Hypothalamus (tissue), 51 donors: ENCODE measurements at places on chromosomes 1 and 21.

GRCh38 chr21:27379354-27379753, 412.5 kb upstream of the ADAMTS5 start:
- no peak for DNase-seq

GRCh38 chr21:29550205-29550604, 251.5 kb downstream of the BACH1 start:
- no peak for DNase-seq

DNA sequence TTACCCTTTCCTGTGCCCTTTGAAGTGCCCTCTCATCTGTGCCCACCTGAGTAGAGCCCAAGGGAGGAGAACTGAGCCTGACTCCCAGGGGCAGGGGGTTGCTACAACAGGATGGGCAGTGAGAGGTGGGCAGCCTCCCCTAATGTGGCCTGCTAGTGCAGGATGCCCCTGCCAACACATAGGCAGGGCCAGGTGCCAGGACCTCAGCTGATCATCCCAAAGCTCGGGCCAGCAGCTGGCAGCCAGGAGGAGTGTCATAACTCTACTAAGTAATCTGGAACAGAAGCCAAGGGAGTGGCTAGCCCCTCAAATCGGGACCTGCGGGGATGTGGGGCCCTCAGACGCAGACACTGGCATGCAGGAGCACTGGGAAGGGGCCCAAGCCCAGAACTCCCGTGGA, 208.8 kb upstream of the RAB4A start:
- DNase-seq: no peak

- no peak for DNase-seq
Measured at GRCh38 chr1:236222632-236223031, 59.1 kb downstream of the ERO1B start.

DNA sequence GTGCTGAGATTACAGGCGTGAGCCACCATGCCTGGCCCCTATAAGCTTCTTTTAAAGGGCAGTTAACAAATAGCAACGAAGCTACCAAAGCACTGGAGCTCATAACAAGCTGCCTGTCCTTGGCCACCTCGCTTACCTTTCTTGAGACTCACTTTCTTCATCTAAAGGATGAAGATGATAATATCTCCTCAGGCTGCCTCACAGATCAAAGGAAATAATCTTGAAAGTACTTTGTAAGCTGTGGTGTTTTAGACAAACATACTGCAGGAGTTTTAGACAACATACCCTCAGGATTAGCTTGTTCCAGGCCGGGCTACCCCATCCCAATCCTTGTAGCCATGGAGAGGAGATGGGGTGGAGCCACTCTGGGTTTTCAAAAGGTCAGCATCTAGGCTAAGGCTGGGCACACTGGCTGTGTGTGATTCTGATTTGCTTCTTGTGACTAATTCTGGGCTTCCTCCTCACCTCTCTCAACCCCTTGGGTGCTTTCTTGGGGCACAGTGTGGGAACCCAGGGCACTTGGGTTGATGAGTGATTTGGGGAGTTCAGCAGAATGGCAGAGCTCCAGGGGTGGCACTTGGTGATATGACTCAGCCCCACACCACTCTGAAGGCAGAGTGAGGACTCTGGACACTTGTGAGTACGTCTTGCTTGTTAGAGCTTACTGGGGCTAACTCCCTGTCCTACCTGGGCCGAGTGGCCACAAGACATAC, 5.2 kb downstream of the GPR25 start:
- DNase-seq: no peak

DNA sequence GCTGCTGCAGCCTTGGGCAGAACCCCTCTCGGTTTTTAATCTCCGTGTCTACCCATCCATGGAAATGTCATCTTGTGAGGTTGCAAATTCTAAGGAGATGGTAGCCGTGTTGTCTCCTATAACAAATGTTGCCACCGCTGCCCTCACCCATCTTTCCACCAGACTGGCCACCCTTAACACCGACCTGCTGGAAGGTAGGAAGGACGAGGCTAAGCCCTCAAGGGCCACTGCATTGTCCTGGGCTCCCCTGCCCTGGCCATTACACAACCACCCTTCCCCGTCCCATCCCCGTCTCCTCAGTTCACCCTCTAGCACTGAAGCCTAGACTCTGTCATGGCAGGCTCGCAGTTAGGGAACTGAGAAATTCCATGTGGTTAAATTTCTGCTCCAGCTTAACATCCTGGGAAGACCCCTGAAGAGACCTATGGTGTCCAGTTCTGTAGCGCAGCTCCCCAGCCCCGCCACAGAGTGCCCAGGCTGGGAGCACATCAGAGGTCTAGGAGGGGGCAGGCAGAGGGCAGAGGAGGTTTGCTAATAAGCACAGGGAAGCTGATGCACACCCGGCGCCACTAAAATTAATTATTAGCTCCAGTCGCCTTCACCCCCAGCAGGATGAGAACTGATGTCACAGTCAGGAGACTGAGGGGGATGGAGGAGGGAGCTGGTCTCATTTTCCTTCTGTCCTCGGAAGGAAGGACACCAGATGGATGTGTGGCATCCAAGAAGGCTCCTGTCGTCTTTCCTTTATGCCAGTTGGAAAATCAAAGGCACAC, 38.3 kb downstream of the STUM start:
- no peak for DNase-seq

GRCh38 chr1:1629430-1630190, 2.4 kb upstream of the MMP23B start:
- DNase-seq: no peak

DNA sequence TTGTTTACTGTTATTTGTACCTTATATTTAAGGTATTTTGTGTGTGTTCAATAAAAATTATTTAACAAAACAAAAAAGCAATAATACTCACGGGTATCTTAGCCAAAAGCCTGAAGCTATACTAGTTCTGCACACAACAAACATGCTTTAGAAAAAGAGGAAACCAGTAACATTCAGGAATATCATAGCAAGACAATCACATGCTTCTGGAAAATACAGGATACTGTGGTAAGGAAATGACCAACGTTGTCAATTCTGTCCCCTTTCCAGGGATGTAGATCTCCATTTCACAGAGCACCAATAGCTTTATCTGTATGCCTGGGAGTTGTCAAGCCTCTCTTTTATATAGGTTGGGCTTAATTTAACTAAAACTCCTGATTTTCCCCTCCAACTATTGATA, 288.4 kb downstream of the SMYD3 start:
- no peak for DNase-seq

DNA sequence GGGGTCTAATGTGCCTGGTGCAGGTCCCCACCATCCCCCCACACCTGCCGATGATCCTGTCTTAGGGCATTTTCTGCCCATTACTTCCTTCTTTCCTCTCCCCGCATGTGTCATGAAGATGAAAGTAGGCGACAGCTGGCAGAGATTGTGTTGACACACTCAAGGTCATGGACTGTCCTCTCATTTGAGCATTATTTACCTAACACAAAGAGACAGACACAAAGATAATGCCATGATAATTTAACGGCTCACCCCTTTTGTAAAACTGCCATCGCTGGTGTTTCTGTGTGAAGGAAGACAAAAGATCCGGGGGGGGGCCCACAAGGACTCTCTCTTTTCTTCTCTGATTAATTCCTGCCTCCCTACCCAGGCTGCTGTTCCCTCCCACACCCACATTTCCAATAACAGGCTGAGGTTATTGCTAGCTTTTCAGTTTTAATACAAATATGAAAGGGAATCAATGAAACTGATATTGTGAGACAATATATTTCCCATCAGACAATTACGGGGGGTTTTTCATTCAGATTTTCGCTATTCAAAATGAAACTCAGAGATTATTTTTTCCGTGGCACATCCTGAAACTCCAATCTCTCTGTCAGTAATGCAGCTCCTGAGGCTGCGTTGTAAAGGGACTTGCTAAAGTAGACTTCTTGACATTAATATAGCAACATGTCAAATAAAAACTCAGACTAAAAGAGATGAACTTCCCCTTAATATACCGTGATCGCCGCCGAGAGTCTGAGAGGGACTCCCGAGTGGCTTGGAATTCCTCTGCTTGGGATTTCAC, 561.1 kb downstream of the NPHP4 start:
- no peak for DNase-seq

- no peak for DNase-seq
Measured at GRCh38 chr1:66364578-66365391, 169.2 kb upstream of the SGIP1 start.

- no peak for DNase-seq
Measured at GRCh38 chr1:204426035-204426436, 14.4 kb upstream of the PPP1R15B start.

DNA sequence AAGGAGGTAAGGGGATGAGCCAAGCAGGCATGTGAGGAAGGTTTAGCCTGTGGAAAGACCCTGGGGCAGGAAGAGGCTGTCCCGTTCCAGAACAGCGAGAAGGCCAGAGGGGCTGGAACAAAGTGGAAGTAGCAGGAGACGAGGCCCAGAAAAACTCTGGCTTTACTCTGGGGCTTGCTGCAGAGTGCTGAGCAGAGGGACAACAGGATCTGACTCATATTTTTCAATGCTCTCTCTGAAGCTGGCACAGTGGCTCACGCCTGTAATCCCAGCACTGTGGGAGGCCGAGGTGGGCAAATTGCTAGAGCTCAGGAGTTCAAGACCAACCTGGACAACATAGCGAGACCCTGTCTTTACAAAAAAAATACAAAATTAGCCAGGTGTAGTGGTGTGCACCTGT, 52.4 kb upstream of the PAX7 start:
- no peak for DNase-seq

- DNase-seq: no peak
Measured at GRCh38 chr1:234603221-234604204, 6.5 kb downstream of the IRF2BP2 start.

DNA sequence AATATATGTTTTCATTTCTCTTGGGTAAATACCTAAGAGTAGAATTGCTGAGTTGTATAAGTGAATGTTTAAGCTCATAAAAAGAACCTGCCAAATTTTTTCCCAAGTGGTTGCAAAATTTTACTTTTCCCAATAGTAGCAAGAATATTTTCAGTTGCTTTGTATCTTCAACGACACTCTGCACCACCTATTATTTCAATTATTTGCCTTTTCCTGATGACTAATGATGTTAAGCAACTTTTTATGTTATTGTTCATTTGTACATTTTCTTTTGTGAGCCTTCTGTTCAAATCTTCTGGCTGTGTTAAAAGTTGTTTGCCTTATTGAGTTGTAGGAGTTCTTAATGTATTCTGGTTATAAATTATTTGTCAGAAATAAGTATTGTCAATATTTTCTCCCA, 299.1 kb upstream of the NRIP1 start:
- no peak for DNase-seq

GRCh38 chr1:178768423-178768822, 43.4 kb downstream of the RALGPS2 start:
- no peak for DNase-seq

- no peak for DNase-seq
Measured at GRCh38 chr1:192654120-192654519, 18.2 kb downstream of the RGS13 start.

GRCh38 chr1:92695104-92695503, 89.8 kb downstream of the EVI5 start:
- DNase-seq: no peak

DNA sequence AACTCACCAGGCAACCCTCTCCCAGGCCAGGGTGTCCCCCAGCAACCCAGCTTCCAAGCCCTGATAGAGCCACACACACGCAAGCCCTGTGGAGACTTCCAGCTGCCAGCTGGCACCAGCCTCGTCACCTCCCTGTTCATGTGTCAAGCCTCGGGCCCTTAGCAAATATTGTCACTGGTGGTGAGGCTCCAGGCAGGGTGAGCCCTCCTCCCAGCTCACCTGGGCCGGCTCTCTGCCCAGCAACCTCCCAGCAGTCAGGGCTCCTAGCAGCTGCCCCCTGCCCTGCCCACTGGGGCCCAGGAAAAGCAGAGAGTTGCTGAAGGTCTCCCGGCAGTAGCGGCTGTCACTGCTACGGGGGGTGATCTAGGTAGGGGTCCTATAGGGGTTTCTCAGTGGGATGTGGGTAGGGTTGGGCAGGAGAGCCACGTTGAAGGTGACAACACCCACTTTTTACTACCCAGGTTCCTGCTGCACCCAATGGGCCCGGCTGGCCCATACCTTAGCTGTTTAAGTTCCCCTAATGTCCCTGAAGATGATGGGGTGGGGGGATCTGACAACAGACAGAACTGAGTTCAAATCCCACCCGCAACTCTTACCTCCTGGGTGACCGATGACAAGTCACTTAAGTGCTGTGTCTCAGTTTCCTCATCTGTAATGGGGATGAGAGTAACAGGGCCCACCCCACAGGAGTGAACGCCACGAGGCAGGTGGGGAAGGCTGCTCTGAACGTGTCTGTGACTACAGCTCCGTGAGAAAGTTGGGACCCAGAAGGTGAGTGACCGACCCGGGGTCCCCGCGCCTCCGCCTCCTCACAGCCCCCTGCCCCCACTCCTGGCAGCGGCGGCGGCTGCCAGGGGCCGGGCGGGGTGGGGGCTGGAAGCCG, 678 bp downstream of the TTC39A start:
- DNase-seq: no peak

- DNase-seq: no peak
Measured at GRCh38 chr1:6962996-6963911, 178.0 kb downstream of the CAMTA1 start.

- no peak for DNase-seq
Measured at GRCh38 chr1:80359666-80360065, 1353.1 kb upstream of the ADGRL4 start.

DNA sequence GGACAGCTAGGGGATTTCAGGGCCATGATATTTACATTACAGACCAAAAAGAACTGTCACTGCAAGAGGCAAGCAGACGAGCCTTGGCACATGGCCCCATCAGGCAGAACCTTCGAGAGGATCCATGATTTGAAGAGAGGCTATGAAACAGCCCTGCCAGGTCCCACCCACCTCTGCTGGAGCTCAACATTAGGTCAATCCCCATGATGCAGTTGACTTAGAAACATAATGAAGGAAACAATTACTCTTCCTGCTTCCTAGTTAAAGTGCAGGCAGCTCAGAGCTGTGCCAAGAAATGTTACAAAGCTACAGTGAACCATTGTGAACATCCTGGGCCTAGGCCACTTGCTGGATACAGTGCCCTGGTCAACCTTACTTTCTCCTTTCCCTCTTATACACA, 41.7 kb upstream of the PTCH2 start:
- no peak for DNase-seq

GRCh38 chr1:235275223-235275622, 52.8 kb downstream of the ARID4B start:
- DNase-seq: no peak

GRCh38 chr1:159889202-159889601, 10.8 kb downstream of the CFAP45 start:
- DNase-seq: no peak

- no peak for DNase-seq
Measured at GRCh38 chr1:174988539-174988938, 11.2 kb upstream of the CACYBP start.

DNA sequence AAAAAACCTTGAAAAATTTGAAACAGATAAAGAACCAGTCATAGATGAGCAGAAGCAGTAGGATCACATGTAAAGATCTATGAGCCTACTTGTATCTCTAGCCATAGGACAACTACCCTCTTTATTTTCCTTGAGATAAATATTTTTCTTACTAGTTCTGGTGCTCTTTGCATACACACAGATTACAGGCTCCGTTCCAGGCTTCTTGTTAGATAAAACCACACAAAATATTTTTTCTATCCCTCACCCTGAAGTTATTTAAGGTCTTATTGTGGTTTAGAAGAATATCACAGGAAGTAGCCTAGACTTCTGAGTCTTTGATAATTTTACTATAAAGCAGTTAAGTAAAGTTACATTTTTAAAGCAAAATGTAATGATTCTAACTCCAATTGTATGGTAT, 512.2 kb downstream of the NEGR1 start:
- DNase-seq: no peak

GRCh38 chr1:47643306-47644211, 205.7 kb downstream of the FOXD2 start:
- no peak for DNase-seq
